ENCODE measurements at places on chromosomes 4 and X.

- DNase-seq, result no peak
Observed at GRCh38 chr4:39893693-39894072, 84.0 kb downstream of the PDS5A start.

GRCh38 chr4:52840531-52841370, 21.4 kb upstream of the RASL11B start:
- DNase-seq, result no peak

DNA sequence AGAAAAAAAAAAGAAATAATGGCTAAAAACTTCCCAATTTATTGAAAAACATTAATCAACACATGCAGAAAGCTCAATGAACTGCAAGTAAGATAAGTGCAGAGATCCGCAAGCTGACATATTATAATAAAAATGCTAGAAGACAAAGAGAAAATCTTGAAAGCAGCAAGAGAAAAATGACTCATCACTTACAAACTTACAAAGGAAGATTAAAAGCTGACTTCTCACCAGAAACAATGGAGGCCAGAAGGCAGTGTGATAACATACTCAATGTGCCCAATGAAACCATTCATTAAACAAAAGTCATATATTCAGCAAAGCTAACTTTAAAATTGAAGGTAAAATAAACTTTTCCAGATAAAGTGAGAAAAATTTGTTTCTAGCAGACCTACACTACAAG, 7.3 kb upstream of the BRWD3 start:
- no peak for DNase-seq

GRCh38 chr4:101801958-101802357, 11.4 kb downstream of the BANK1 start:
- no peak for DNase-seq

- DNase-seq, result no peak
Observed at GRCh38 chr4:82585690-82586435, 24.1 kb upstream of the TMEM150C start.

- no peak for DNase-seq
Observed at GRCh38 chr4:71691416-71692073, 92.3 kb downstream of the GC start.

- no peak for DNase-seq
Observed at GRCh38 chrX:19613645-19614323, 98.5 kb upstream of the MAP3K15 start.

- DNase-seq, result no peak
Observed at GRCh38 chr4:186592966-186593586, 37.7 kb upstream of the MTNR1A start.

DNA sequence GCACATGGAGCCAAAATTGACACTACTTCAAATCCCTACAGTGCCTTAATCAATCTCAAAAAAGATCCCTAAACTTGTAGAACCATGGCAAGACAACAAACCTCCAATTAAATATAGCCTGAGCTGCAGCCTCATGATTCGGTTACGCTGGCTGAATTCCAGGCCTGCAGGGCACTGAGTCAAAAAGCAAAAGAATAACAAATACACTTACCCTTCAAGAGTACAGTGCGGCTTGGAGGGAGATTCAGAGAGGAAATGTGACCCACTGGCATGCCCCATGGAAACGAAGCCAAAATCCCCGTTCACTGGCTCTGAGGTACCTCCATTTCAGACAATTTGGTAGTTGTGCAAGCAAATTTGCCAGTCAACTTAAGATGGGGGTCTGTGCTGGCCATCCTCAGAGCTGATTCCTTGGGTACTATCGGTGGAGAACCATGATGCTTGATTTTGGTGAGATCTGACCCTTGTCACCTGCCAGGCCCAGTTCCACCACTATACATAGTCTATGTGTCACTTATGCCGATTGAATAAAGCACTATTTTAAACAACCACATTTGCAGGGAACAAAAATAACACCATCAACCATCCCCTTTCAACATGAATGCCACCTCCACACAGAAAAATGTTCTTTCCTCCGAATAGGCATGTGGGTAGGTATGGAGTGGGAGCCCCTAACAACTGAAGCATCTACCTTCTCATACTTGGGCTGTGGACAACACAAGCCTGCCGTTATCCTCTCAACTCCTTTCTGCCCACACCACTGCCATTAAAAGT, 2.1 kb downstream of the C4orf54 start:
- DNase-seq, result no peak

Data from DMS 273 treated with DMSO at 0.1 percent for 48 hours (cell line).